ENCODE measurements at places on chromosomes 4 and X. TPM values are rescaled to one million over a fixed set of nuclear protein-coding genes. Genes with fewer than 3 reads are reported as not detected.

The NEIL3 gene
- 1.2 TPM for total RNA-seq

The TLR8 gene
- not detected for total RNA-seq

The DMP1 gene
- total RNA-seq: not detected

The MAOA gene
- 114 TPM for total RNA-seq

The TRAM1L1 gene
- 0.65 TPM for total RNA-seq

The RASSF6 gene
- total RNA-seq: not detected

The NONO gene
- 309 TPM for total RNA-seq

The MAGEB17 gene
- not detected for total RNA-seq

The CITED1 gene
- under 0.01 TPM for total RNA-seq

The ARHGAP6 gene
- 0.22 TPM for total RNA-seq

The MUC7 gene
- not detected for total RNA-seq

The NAP1L5 gene
- total RNA-seq: 2.6 TPM

The TREX2 gene
- total RNA-seq: 4.4 TPM

The F11 gene
- not detected for total RNA-seq

GRCh38 chr4:156329779-156330178 is 376.1 kb upstream of the CTSO start:
- peak; percentile 13 for DNase-seq

GRCh38 chr4:151960449-151961230 is 199.8 kb upstream of the GATB start:
- no peak for DNase-seq

DNA sequence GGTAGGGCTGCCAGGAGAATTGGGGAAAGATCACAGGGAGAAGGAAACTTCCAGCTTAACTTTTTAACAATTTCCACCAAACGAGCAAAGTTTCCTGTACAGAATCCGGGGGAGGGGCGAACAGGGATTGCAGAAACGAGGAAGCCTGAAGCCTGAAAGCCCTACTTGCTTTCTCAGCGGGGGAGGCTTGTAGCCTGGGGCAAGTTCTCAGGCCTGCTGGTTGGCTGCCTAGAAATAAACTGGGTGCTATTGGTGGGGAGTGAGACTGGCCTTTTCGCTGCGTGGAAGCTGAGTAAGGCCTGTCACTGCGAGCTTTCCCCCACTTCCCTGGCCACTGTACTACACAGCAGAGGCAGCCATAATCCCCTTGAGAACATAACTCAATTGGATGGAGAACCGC is 110.8 kb upstream of the ATP8A1 start:
- no peak for DNase-seq

DNA sequence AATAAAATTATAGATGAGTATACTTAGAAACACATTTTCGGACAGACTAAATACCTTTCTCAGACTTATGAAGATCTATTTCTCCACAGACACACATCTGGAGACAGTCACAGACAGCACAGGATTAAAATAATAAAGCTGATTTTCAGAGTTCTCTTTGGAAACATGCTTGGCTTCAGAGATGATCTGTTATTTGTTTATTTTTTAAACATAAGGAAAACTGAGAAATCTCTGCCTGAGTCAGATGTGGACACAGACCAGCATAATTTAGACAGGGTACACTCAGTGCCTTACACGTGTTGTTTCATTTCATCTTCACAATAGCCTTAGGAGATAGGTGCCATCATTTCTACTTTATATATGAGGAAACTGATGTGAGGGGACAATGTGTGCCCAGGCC is 92.1 kb downstream of the SLC9A7 start:
- no peak for DNase-seq

DNA sequence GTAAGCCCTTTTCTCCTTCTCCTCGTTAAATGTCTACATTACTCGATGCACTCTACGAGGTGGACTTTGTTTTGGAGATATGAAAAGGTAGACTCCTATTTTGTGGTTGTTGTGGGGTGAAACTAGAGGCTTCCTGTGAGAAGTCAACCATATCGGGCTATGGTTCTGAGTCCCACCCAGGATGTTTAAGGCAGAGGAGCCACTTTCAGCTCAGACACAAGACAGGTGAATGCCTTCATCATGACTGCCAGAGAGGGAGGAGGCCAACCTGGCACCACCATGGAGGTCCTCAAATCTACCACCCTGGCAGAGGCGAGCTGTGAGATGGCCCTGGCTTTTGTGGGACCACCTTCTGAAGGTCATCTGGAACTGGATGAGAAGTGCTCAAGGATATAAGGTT is 154.4 kb upstream of the KLF3 start:
- no peak for DNase-seq

GRCh38 chrX:39614680-39614998 is 483.1 kb downstream of the BCOR start:
- DNase-seq: no peak

DNA sequence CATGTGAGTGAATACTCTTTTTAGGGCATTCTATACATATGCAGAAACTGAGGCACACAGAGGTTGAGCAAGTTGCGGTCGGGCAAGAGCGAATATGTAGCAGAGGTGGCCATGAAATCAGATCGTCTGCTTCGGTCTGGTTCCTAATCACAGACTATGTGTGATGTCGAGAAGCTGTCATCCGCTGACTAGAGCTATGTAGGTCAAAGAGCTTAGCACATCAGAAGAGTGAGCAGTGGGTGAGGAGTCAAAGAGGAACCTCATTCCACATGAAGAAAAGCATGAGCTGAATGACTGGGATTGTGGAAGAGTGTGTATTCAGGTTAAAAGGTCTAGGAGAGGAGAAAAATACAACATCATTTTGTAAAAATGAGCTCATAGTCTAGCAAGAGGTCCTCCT is 19.0 kb downstream of the GAB3 start:
- peak; percentile 38 for DNase-seq

GRCh38 chr4:176358083-176358469 is 38.3 kb downstream of the SPCS3 start:
- no peak for DNase-seq

- no peak for DNase-seq
These were observed 6.7 kb downstream of the NUP62CL start for GRCh38 chrX:107199491-107199890.

GRCh38 chr4:53713296-53713695 is 122.0 kb upstream of the LNX1 start:
- DNase-seq: no peak

DNA sequence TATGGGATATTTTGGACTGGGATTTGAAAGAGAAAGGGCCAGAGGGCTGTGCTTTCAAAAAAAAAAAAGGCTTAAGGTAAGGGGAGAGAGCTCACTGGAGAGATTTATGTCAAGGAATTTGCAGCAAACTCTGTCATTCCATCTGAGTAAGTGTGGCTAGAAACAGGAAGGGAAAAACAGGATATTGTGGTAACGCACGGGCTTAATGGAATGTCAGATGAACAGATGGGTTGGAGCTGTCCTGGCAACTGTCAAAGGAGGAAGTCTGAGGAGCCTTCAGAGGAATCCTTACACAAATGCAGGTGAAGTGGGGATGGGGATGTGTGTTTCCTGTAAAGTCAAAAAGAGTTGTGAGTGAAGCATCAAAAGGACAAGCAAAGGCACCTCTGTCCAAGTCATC is 15.1 kb upstream of the NKX3-2 start:
- DNase-seq: no peak

DNA sequence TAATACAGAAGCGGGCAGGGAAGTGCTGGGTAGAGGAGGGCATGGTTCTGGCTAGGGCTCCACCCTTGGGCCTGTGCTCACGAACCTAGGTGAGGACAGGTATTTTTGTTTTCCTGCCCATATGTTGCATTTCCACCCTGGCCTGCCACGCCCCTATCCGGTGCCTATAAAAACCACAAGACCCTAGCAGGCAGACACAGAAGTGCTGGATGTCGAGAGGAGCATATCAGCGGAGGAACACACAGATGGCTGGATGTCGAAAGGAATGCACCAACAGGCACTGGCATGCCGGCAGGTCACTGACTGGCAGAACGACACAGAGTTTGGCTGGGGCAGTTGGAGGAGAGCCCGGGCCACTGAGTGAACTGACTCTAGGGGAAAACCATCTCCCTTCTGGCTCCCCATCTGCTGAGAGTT is 316.6 kb upstream of the BOD1L1 start:
- no peak for DNase-seq

GRCh38 chr4:8108991-8109390 is 49.6 kb downstream of the ABLIM2 start:
- no peak for DNase-seq

GRCh38 chrX:2820136-2820771 is 8.5 kb upstream of the GYG2 start:
- peak; percentile 92 for DNase-seq

- no peak for DNase-seq
These were observed 1492.5 kb upstream of the PABPC4L start for GRCh38 chr4:135694066-135694465.

- DNase-seq: peak; percentile 8
These were observed 34.7 kb downstream of the VSIG4 start for GRCh38 chrX:66004928-66005829.

- DNase-seq: peak; percentile 71
These were observed at the start of gene ADGRA3 for GRCh38 chr4:22515888-22516541. Gene ADGRA3, minus strand, starts transcription at chr4:22516066. Its CDS starts 282 bp downstream, at chr4:22515784.

DNA sequence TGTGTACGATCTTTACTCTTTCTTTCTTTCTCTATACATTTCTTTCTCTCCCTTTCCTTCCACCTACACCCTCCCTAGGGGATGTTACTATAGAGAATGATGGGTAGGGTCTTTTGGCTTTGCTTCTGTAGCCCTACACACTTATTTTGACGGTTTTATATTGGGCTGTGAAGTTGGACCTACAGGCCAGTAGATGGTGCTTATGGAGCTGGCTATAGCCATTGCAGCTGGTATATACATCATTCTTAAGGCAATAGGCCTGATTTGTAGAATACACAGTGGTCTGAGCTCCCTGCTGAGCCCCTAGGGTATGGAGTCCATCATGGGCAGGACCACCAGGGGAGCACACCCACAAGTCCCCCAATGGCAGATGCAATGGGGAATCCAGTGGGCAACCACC is 1869.7 kb downstream of the STIM2 start:
- DNase-seq: no peak

DNA sequence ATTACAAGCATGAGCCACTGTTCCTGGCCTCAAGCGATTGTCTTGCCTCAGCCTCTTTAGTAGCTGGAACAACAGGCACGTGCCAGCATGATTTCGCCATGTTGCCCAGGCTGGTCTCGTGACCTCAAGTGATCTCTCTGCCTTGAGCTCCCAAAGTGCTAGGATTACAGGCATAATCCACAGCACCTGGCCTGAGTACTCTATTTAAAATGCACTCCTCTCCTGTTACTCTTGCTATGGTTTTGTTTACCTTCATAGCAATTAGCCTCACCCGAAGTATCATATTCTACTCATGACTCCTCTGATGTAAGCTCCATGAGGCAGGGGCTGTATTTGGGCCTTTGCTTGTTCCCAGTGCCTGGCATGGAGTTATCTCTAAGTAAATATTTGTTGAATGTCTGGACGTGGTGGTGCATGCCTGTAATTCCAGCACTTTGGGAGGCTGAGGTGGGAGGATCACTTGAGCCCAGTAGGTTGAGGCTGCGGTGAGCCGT is 92.5 kb upstream of the SLC34A2 start:
- DNase-seq: no peak

Measured in lung microvascular endothelial cell (primary cell).